Stimulated activated CD4-positive, alpha-beta T cell treated with anti-CD3 and anti-CD28 coated beads, Interleukin-4, amount 100 ng/mL, for 1 hour (primary cell): ENCODE measurements at places on chromosomes 7 and 10.
A peak's percentile ranks its signal among the peaks of the same experiment; 100 is the strongest.

DNA sequence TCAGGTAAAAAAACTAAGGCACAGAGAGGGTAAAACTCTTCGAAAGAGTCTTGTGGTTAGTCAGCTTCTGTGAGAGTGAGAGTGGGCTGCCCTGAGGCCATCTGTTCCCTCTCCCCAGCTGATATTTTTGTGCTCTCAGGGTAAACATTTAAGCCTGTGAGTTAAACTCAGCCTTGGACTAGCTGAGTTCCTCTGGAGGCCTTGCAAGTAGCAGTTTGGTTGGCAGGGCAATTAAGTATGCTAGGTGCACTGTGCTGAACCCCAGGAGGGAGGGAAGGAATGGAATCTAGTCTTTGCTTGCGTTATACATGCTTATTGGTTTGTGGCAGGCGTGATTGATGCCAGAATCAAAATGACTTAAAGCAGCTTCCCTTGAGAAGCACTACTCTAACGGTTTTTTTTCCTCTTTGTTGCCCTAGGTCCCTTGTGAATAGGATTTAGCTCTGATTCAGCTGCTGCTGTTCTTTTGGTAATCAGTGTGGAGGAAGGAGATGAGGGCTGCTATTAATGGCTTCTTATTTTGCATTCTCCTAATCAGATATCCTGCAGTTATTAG is 140.2 kb downstream of the AUTS2 start:
- DNase-seq: no peak

- no peak for DNase-seq
Observed at GRCh38 chr10:111203615-111204014, 126.8 kb downstream of the ADRA2A start.

GRCh38 chr7:150311146-150311545 is 12.0 kb upstream of the LRRC61 start:
- no peak for DNase-seq

- no peak for DNase-seq
Observed at GRCh38 chr10:131419797-131420196, 108.3 kb upstream of the TCERG1L start.

GRCh38 chr7:28581351-28581750 is 169.0 kb downstream of the CREB5 start:
- DNase-seq: no peak

- DNase-seq: no peak
Observed at GRCh38 chr10:52900593-52900992, 128.0 kb upstream of the MBL2 start.

DNA sequence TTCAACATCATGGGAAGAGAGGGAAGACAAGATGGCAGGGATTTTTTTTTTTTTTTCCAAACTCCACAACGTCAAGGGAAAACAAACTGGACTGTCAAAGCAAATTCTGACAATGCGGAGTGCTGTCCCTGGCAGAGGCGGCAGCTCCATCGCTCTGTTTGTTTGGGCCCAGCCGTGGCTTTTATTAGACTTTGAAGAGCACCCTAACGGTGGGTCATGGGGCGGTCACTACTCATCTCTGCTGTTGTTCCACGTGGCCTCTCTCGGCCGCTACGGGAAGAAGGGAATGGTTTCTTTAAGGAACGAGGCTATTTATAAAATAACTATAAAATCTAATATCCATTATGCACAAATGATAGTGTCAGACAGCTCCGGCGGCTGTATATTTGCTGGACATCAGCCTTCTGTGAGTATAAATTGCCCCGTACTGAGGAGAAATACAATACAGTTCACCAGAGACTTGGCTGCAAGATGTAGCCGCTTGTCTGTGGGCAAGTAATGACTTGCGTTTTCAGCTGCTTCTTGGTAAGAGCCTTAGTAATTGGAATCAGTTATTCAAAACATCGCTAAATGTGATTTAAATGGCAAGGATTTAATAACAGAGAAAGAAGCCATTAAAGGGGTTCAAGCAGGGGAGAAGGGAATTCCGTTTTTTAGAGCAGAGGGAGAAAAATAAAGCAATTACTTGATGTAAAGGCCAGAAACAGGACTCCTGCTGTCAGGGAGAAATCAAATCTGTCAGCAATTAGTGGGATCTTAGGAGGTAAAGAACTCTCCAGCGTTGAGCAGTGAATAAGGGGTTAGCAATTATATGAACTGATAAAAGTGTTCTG is 61.7 kb upstream of the RAB11FIP2 start:
- DNase-seq: no peak

DNA sequence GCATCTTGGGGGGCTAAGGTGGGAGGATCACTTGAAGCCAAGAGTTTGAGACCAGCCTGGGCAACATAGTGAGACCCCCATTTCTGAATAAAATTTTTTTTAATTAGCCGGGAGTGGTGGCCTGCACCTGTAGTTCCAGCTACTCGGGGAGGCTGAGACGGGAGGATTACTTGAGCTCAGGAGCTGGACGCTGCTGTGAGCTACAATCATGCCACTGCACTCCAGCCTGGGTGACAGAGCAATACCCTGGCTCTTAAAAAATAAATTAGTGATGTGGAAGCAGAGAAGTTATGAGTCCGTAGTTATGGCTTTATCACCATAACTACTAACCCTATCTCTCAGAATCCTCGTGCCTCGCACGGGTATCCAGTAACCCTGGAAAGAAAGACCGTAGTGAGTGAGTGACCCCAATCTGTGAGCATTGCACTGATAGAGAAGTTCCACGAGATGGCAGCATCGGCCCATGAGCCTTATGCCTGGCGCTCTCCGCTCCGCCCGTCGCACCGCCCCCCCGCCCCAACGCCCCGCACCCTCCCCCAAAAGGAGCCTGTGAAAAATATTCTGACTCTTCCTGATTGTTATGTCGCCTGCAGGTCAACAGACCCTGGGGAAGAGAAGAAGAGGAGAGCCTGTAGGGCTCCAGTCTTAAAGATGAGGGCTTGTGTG is 4.9 kb upstream of the SLC29A3 start:
- peak; percentile 65 for DNase-seq

DNA sequence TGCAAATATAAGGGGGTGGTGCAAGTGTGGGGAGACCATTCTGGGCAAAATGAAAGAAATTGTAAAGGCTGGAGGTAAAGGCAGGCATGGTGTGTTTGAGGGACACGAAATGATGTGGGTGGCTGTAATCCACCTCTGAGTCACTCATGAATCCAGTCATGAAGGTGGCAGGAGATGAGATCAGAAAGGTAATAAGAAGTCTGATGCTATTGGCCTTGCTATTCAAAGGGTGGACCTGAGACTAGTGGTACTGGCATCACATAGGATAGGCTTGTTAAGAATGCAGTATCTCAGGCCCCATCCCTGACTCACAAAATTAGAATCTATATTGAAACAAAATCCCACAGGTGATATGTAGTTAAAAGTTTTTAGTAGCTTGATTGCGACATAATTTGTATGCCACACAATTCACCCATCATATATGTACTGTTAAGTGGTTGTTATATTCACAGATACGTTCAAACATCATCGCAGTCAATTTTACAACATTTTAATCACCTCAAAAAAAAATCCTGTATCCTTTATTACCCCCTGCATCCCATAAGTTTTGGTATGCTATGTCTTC is 85.6 kb downstream of the ST8SIA6 start:
- no peak for DNase-seq
